ENCODE measurements at places on chromosomes 1 and 21.

DNA sequence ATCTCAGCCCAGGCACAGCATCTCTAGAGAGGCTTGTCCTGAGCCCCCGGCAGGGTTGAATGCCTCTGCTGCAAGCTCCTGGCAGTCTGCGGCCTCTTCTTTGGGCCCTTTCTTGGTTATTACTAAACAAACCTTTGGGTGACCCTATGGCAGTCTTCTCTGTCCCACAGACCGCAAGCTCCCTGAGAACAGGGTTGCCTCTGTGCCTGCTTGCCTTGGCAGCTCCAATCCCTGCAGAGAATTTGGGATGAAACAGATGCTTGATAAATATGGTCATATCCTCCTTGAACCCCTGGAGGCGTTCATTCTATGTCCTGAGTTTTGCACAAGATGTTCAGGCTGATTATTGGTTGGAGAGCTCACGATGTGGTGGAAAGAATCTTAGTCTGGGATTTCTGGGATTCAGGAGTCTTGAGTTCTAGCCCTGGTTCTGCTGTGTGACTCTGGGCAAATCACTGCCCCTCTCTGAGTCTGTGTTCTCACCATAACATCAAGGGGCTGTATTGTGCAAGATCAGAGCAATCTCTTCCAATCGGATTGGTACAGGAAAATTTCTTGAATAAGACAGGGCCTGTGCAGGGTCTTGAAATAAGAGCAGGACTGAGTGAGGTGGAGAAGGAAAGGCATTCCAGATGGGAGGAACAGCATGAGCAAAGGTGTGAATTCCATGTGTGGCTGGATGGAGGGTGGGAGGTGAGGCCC lies 49.6 kb downstream of the EDN2 start:
- DNase-seq = peak; percentile 9

- DNase-seq = no peak
Observed at GRCh38 chr1:91594383-91595055, 93.9 kb downstream of the CDC7 start.

DNA sequence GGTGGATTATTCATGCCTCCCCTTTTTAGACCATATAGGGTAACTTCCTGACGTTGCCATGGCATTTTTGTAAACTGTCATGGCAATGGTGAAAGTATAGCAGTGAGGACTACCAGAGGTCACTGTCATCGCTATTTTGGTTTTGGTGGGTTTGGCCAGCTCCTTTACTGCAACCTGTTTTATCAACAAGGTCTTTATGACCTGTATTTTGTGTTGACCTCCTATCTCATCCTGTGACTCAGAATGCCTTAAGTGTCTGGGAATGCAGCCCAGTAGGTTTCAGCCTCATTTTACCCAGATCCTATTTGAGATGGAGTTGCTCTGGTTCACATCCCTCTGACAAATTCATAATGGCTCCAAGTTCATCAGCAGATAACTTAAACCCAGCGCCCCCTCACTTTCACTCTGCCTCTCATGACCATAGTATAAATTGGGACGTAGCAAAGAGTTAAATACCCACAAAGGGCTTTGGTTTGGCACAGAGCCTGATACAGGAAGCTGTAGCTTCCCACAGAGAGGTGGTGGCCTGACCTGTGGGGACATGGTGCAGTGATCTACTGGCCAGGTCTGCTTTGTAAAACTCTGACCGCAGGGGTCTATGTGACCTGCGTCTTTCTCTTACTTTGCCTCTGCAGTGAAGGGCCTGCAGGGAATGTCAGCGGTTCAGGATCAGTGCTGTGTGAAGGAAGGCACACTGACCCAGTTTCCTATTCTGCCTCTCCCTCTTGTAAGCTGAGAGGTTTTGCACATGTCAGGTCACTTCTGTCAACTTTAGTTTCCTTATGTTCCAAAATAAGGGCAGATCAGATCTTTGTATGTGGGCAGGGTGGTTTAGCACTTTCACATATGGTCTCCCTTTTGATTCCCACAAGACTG lies 78.1 kb upstream of the ZNF644 start:
- DNase-seq = no peak

DNA sequence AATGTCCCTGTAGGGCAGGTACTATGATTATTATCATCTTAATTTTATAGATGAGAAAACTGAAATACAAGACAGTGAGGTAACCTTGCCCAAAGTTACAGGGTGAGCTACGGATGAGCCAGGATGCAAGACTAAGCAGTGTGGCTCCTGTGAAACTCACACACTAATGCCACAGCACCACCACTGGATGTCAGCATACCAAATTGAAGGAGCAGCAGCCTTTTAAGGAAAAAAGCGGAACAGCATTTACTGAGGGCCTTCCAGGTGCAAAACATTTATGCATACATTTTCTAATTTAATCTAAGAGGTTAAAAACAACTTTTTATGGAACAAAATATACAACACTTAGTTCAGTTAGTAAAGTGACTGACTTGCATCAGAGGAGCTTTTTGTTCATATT lies 41.7 kb downstream of the SEC16B start:
- DNase-seq = no peak

DNA sequence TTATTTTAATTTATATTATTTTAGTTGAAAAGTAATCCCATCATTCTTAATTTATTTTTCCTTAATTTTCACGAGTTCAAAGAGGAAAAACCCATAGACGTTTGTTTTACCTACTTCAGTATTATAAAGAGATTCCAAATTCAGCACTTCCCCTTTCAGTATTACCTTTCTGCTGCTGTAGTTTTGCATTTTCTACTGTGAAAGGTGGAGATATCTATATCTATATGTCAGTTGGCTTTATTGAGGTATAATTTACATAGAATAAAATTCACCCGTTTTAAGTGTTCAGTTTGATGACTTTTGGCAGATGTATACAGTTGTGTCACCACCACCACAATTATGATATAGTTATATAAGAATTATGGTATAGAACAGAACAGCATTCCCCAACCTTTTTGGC lies 33.0 kb downstream of the MAST2 start:
- no peak for DNase-seq

DNA sequence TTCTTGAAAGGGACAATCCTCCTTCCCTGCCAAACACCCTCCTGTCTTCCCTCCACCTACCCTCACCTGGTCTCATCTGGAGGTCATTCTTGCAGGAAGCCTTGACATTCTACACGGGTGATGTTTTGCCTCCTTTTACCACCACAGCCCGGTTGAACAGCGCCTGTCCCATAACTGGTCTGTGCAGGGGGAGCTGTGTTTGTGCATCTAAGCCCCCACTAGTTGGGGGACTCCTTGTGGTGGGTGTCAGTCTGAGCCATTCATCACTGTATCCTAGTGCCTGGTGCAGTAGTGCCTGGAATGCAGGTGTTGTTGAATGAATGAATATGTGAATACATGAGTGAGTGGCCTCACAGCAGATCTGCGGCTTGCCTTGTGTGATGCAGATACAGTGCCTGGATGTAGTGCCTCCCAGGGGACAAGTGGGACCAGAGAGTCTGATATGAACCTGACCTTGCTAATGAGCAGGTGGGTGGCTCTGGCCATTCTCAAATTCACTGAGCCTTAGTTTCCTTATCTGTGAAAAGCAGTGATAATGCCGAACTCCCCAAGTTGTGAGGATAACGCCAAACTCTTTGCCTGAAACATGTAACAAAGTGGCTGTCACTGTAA lies 79.8 kb downstream of the OMA1 start:
- no peak for DNase-seq

DNA sequence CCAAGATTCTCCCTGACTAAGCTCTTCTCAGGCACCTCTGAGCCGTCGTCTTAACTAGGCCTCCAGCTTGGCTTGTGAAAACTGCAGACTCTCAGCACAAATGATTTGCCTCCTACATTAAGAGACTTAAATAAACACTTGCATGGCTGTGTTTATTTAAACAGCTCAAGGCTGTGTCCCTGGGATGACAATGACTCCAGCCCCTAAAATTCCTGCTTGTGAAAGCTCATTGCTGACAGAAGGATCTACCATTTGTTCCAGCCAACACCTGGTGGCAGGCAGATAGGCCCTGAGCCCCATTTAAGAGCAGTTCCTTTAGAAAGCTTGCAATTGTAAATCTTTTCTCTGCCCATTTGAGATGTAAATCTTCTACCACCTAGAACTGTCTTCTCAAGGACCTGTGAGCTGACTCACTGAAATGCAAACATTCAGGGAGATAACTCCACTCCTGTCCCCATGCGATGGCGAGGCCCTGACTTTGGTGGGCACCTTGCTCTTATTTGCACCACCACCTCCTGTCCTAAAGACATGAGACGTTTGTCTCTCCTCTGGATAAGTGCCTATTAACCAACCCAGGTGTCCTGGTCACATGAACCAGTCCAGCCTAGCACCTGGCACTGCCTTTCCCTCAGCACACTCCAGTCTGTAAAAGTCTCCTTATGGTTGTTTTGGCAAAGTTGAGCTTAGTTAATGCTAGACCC lies 15.1 kb upstream of the PCP4 start:
- DNase-seq = no peak

DNA sequence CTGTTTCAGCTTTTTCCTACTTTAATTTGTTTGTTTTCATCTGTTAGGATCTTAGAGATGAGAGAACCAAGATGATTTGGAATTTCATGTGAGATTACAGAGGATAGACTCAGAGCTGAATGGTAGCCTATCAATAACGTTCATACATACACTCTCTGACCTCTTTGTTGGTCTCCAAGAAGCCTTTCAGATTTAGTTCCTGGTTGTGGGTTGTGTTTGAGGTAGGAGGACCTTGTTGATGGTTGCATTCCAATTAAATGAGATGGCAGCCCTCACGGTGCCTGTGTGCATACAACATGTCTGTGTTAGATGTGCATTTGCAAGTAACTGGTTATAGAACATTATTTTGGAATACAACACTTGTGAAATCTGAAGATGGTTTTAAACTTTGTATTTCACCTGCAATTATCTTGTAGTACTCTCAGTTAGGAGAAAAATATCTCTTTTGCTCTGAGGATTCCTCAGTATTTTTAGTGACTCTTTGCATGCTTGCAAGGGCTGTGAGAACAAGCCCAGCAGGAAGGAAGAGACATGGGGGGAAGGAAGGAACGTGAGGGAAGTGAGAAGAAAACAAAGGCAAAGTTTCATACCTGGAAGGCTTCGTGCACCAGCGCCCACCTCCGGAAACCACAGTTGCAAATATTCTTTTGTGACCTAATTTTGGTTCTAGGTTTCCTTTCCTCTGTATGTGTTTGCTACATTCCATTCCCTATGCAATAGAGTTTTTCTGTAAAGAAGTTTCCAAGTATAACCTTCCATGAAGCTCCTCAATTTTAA lies 291.8 kb downstream of the DISC1 start:
- no peak for DNase-seq

DNA sequence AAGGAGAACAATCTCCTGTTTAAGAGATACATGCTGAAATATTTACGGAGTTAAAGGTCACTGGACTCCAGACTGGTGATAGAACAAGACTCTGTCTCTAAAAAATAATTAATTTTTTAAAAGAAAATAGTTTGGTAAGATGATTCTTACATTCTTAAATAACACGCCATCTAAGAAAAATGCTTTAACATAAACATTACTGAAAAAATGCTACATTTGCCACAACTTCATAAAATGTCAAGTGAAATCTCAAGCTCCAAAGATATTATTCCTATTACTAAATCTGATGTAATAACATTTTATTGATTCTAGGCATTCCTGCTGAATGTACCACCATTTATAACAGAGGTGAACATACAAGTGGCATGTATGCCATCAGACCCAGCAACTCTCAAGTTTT lies 4.1 kb downstream of the ANGPTL3 start:
- no peak for DNase-seq

DNA sequence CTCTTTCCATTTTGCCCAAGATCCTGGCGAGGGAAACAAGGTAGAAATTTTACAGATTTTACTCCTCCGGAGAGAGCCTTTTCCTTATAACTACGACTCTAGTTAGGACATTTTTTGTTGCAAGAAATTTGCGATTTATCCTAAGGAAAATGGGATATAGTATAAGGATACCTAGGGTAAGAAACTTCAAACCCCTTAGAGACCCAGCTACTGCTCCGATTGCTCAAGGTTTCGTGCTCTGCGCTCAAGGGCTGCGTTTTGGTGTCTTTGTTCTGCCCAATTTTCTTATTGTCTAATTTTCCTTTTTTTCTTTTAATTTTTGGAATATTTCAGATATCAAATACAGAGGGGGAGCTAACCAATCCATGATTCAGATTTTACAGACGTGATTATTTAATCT lies 1.5 kb downstream of the TTC3 start:
- no peak for DNase-seq

- no peak for DNase-seq
Observed at GRCh38 chr1:181778640-181779260, 282.8 kb downstream of the ZNF648 start.

DNA sequence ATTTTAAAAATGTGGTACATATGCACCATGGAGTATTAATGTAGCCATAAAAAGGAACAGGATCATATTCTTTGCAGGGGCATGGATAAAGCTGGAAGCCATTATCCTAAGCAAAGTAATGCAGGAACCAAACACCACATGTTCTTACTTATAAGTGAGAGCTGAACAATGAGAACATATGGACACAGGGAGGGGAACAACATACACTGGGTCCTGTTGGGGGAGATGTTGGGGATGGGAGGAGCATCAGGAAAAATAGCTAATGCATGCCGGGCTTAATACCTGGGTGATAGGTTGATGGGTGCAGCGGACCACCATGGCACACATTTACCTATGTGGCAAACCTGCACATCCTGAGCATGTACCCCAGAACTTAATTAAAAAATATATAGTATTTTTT lies 352.5 kb upstream of the KAZN start:
- DNase-seq = no peak

DNA sequence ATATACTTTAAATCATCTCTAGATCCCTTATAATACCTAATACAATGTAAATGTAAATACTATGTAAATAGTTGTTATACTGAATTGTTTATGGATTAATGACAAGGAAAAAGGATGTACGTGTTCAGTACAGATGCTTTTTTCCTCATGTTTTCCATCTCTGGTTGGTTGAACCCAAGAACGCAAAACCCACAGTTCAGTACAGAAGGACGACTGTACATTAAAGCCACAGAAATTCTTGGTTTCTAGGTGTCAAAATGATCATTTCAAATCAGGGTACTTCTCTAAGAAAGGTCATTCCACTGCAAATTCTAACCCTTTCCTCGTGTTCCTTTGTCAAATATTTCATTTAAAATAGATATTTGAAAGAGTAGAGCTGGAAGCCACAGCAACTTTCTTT lies 158.1 kb downstream of the VAV3 start:
- DNase-seq = no peak

DNA sequence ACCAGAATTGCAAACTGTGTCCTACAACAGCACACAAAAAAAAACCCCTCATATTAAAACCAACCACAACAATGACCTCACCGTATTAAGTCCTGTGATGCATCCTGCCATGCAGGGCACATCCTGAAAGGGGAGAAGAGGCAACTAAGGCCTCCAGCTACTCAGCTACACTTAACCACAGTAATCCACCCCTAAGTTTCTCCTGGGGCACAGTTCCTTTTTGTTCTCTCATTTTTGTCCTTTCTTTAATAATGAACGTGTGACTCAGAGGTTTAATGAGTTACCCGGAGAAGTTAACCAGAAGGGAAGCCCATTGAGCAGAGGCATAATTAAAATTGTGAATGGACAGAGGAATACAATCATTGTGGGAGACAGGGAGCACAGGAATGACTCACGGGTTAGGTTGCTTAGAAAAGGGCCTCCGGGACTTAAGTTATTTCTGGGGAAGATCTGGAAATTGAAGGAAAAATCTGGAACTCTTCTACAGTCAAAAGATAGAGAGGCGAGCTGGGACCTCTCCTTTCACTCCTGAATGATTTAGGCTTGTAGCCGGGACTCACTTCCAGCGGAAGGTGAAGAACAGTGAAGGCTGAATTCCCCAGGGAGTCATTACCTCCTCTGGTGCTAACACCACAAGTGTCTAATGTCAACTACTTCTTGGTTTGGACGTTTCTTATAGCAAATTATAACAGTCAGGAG lies 36.9 kb upstream of the HIVEP3 start:
- DNase-seq = no peak

Data from aorta (tissue), 5 donors.